ENCODE measurements at places on chromosomes 1 and 21.
A peak's percentile ranks its signal among the peaks of the same experiment; 100 is the strongest.

DNA sequence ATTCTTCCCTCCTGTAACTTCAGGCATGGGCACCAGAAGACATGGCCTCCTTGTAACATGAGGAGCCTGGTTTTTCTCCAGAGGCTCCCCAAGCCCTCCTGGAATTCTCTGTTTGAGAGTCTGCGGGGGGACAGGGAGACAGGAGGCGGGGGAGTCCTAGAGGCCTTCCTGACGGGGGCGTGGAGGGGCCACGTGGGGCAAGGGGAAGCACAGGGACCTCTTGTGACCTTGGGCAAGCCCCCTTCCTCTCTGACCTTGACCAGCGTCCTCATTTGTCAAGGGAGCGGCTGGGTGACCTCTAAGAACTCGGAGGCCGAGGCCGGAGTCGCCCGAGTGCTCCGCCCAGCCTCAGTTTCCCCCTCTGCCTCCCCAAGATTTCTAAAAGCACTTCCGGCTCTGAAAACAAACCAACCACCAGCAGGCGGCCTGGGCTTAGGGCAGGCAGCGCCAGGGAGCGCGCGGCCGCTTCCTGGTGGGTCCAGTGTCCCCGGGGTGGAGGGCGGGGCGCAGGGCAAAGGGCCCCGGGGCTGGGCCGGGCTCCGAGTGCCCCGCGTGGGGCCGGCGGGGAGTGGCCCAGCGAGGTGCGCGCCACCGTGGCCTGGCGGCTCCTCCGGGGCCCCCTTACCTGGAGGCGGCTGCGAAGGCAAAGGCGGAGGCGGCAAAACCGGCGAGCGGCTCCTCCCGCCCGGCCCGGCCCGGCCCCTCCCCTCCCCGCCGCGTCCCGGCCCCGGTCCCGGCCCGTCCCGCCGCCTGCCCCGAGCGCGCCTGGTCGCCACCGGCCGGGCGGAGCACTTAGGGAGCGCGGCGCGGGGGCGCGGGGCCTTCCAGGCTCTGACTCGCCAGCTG is at the start of gene TMCO4:
TSS of gene TMCO4 (minus strand) at position 687 of the 846 bp plus-strand sequence. CDS start 19,158 bp downstream, outside the sequence.
- DNase-seq, result peak; percentile 76

GRCh38 chr1:235073968-235074522 is 54.6 kb downstream of the TOMM20 start:
- no peak for DNase-seq

DNA sequence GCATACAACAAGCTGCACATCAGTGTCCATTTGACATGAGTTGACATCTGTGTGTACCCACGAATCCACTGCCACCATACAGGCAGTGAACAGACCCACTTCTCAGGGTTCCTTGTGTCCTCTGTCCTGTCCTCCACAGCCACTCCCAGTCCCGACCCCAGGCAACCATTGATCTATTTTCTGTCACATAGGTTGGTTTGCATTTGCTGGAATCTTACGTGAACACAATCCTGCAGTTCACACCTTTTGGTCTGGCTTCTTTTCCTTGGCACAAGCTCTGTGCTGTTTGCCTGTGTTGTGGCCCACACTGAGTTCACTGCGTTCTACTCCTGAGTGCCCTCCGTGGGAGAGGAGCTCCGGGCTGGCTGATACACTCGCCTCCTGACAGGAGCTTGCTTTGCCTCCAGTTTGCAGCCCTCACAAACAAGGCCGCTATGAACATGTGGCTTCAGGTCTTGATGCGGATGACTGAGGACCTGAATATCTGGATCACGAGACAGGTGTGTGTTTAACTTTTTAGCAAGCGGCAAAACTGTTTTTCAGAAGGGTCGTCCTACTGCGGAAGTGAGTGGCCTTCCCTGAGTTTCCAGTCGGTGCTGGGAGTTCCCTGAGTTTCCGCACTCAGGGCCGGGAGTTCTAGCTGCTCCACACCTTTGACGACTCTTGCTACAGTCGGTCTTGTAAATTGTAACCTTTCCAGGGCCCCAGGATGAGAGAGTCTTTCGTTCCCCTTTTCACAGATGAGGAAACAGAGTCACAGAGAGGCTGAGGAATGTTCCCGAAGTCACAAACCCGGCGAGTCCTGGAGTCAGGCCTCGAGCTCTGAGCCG is 13.0 kb upstream of the COL18A1 start:
- DNase-seq, result no peak

DNA sequence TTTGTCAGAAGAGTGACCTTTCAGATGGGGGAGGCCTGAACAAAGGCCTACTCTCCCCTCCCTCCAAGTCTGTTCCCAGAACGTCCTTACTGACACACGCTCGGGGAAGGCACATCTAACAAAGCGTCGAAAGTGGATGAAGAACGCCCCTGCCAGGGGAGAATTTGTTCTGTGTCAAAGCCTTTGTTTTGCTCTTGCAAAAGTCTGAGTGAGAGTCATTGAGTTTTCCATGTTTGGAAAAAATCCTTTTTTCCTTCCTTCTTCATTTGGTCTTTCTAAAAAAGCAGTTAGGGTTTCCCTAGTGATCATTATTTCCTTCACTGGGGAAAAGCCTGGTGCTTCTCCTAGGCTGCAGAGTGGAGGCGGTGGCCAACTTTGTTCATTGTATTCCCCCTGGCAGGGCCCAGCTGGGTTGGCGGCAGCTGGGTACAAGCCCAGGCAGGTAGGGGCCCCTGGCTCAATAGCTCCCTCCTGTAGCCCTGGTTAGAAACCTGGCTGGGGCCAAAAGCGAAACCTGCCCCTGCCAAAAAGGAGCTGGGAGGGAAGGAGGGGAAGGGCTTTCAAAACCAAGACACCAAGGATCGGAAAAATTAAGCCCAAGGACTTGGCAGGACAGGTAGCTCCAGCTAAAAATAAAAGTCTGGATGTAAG is 81.1 kb downstream of the ITPKB start:
- DNase-seq, result no peak

DNA sequence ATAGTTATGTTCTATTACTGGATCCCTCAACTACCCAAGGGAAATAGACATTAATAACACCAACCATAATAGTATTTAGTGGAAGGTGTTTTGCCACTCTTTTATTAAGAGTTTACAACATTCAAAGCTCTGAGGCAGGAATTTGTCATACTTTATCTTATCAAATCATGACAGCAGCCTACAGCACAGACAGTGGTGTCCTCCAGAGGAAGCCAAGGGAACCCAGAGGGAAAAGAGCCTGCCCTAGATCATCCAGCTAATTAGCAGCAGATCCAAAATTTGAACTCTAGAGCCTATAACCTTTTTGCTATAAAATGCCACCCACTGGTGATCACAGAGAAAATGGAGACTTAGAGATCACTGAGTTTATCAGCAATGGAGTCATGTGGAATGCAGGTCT is 18.2 kb downstream of the VAV3 start:
- DNase-seq, result no peak

GRCh38 chr1:59526240-59526639 is 229.3 kb downstream of the FGGY start:
- DNase-seq, result no peak

DNA sequence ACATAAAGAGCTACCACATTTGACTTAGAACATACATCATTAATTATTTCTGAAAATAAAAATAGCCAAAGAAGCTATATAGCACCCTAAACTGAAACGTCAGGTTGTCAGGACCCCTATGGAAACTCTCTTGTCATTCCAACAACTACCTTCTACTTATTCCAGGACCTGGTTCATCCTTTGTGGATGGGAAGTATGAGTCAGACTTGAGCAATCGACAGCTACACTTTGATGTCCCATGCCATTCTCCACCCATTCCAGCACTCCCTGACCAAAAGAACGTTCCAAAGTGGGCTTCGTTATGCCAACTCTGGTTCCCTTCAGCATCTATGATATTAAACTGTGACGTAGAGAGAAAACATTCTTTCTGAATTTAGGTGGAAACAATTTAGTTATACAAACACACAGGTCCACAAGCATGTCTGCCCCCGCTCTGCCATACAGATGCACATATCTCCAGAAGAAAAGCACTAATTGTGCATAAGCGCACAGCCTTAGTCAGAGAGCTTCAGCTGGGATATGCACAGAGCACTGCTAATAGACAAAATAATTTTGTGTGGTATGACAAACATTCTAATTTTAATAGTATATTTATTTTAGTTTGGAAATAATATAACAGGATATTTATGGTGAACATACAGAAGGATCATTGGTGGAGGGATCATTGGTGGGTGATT is 723.1 kb upstream of the B3GALT2 start:
- no peak for DNase-seq

DNA sequence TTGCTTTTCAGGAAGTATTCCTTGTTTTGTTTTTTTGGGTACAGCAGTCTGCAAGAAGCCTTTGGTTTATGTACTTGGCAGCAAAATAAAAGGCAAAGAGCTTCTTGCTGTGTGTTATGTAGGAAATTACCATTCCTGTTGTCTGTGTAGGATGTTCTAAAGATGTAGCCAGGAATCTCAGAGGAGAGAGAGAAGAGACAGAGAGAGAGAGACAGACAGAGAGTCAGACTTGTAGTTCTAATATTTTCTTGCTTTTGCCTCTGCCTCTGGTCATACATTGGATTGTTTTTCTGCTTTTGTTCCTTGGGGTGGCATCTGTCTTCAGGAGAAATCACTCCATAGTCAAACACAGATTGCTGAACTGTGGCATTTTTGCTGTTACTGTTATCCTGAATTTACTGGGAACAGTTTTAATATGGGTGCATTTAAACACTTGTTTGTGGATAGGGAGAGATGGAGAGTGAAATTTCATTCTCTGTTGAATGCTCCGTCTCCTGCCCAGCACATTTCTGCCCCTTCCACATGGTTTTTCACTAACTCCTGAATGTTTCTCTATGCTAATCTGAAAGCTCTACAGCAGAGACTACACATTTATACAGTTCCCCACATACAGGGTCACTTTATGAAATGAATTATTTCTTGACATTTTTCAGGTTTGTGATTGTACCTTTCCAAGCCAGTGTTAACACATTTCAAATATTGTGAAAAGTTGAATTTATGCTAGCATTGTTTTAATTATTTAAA is 49.8 kb downstream of the POU2F1 start:
- no peak for DNase-seq

DNA sequence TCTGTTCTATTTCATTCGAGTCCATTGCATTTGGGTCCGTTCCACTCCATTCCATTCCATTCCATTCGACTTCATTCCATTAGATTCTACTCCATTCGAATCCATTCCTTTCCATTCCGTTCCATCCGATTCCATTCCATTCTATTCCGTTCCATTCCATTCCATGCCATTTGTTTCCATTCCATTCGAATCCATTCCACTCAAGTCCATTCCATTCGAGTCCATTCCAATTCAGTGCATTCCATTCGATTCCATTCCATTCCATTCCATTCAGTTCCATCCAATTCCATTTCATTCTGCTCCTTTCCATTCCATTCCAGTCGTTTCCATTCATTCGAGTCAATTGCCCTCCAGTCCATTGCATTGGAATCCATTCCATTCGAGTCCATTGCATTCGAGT is 2603.7 kb upstream of the TPTE start:
- no peak for DNase-seq

DNA sequence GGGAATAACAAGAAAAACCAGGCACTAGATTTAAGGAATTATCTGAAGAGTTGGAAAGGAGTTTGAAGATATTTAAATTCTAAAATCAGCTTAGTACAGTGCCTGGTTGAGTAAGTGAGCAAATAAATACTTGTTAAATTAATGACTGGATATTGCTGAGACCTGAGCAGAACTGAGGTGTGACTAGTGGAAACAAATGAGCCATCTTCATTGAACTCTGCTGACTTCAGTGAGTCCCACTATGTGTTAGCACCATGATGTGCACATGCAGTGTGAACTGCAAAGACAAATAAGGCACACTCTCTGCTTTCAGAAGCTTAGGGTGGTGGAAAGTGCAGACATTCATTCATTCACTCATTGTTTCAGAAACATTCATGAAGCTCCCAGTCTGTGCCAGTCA is 48.7 kb downstream of the ELAPOR1 start:
- no peak for DNase-seq

- DNase-seq, result peak; percentile 6
Observed at GRCh38 chr1:67342076-67342890, 34.6 kb downstream of the IL12RB2 start.

GRCh38 chr1:242468784-242469183 is 55.7 kb downstream of the PLD5 start:
- no peak for DNase-seq

DNA sequence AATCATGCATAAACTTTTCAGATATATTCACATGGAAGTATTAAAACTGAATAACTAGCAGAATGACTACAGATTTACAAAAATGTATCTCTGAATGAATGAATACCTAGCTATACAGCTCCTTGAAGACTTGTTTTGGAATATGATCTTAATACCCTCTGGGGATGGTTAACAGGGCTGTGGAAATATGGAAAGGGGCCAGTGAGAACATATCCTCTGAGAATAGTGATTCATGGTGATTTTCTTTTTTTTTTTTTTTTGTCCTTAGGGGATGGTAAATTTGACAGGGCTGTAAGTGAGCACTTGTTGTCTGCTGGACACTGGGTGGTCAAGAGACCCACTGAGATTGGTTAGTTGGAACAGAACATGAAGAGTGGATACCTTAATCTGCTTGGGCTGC is 80.7 kb upstream of the HP1BP3 start:
- no peak for DNase-seq

GRCh38 chr1:2840036-2840809 is 38.7 kb upstream of the TTC34 start:
- peak; percentile 49 for DNase-seq

DNA sequence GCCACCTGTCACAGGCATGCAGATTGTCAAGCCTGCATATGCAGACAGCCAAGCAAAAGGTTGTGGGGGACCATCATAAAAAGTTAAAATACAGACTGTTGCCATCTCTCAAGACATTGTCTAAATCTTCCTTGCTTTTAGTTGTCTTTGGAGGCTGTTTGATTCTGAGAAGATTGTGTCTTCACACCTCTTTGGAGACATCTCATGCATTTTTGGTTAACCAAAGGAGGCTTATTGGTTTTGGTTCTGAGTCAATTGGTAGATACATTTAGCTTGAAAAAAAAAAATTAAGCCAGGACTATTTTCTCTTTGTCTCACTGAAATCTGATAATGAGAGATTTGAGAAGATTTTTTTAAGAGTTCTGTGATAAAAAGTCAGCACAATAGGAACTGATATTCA is 217.6 kb downstream of the LYPLAL1 start:
- DNase-seq, result no peak

GRCh38 chr21:33238146-33238545 is 8.4 kb downstream of the IFNAR2 start:
- DNase-seq, result no peak

DNA sequence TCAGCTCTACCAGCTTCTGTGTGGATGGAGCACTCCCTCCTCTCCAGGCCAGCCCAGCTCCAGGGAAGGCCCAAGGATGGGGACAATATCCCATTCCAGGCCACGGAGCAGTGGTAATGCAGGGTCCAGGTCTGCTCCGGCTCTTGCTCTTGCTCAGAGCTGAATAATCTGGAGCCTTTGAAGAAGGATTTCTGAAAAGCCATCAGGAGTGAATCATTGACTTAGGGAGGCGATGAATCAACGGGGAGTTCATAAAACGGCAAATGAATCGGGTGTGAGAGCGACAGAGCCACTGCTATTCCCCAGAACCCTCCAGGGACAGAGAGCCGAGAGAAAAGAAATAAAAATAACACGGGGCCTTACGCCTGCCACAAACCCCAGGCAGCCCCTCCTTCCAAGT is 7.7 kb downstream of the POU3F1 start:
- DNase-seq, result no peak

Data from T-helper 2 cell (primary cell).